HTR-8/SVneo (cell line): ENCODE measurements at places on chromosomes 1 and 21.

- no peak for DNase-seq
Observed at GRCh38 chr1:55700359-55701130, 485.4 kb upstream of the USP24 start.

DNA sequence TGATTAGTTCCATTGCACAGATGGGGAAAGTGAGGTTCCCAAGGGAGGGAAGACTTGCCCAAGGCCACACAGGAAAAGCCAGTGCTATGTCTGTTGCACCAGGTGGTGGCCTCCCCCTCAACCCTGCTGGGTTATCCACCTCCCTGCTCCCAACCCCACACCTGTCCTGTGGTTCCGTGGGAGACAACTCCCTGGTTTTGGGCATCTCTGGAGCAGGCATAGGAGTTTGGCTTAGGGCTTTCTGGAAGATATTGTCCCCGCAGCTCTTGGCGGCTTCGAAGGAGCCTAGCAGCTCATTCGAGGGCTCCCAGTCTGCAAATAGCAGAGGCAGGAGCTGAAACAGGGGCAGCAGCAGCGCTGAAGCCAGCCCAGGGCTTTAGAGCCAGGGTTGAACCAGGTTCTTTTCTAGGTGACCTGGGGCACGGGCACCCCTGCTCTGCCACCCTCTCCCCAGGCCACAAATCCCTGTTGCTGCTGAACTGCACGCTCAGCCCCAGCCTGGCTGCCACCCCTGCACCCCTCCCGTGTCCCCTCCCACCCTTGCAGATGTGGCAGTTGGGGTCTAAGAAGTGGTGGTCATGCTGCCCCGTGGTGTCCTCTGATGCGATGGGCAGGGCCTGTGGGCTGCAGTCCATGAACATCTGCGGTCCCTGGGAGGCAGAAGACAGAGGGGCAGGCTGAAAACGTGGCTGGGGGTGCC lies 22.1 kb downstream of the SPOCD1 start:
- no peak for DNase-seq

DNA sequence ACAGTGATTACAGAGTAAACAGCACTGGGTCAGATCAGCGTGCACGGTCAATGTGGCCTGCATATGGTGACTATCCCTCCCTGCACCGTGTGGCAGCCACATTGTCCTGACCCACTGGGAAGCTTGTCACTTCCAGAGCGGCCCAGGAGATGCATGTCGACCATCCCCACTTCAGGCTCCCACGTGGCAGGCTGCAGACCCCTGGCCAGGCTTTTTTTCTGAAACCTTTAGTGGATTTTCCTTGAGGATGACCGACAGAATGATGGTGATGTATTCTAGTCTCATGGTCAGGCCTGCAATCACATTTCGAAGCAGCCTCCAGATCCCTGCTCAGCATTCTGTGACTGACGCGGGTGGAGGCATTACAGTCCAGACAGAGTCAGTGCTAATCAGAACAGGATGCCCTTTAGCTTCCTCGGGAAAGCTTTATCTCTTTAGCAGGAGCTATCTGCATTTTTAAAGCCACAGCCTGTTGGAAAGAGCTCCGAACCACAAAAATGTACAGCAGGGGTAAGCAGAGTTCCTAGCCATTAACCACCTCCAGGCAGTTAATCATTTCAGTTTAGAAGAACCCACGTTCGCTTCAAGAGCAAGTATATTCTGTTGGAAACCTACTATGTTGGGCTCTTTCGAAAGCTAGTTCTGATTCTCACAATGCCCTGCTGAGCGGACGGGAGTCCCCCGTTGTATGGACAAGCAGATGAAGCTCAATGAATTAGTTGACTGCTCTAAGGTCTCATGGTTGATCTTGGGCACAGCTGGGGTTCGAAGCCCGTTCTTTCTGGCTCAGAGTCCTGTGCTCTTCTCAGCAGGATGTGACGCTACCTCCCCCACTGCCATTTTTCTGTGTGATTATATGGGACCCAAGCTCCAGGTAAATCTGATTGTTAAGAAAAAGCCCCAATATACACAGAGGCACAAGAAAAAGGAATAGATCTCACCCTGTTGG lies 56.5 kb downstream of the IRF2BP2 start:
- DNase-seq = peak; percentile 28

DNA sequence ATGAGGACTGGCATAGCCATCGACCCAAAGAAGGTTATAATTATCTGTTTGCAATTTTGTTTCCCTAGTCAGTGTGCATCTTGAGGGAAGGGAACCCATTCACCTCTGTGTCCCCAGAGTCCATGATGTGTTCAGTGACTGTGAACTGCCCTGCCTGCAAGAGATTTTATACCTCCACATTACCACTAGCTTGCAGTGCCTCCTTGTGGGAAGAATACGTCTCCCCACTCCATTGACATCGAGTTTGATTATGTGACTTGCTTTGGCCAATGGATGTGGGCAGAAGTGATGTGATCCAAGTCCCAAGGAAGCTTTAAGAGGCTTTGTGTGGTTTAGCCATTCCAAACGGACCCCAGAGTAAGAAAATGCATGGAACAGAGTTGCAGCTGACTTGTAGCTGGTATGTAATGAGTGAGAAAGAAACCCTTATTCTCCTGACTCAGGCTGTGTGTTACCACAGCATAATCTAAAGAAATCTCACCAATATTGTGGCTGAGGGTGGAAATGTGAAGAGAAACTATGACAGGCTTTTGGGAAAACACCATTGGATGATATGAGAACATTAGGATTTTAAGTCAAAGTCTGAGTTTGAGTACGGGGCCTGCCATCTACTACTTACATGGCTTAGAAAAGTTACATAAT lies 47.8 kb upstream of the NRDC start:
- DNase-seq = peak; percentile 23

DNA sequence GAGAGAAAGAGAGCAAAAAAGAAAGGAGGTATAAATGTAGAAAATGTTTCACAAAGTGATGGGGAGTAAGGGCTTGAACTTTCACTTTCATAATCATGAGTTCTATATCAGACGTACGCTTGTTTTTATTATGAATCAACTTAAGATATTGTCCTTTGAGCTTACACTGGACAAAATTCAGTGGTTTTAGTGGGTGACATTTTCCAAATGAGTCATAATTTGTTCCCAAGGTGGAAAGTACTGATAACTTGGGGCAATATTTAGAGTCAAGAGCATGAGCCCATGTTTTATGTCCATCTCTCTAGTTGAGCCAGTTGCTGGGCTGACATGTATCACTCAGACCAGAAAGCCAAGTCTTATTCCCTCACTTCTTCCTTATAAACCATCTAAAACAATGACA lies 161.6 kb downstream of the CHRM3 start:
- no peak for DNase-seq

DNA sequence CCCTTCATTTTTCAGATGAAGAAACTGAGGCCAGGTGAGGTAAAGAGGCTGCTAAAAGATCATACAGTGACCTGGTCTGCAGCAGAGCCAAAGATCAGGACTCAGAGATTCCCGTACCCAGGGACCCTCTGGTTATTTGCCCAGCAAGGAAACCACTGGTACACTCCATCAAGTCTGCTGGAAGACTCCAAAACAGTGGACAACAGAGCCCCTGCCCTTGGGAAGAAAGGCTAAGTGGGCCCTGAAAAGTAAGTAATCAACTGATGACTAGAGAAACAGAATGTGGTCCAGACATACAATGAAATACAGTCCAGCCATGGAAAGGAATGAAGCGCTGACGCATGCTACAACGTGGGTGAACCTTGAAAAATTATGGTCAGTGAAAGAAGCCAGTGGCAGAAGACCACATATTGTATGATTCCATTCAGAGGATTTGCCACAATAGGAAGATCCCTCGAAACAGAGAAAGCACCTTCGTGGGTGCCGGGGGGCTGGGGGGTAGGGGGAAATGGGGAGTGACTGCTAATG lies 106.4 kb downstream of the ETS2 start:
- DNase-seq = no peak

DNA sequence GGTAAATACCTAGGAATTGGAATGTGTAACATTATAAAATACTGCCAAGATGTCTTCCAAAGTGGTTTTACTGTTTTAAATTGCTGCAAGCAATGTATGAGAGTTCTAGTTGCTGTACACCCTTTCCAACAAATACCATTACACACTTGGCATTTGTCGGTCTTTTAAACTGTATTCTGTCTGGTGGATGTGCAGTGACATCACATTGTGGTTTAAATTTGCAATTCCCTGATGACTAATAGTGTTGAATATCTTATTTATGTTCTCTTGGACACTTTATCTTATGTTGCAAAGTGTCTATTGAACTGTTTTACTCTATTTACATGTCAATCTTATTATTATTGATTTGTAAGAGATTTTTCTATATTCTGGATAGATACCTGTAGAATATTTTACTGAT lies 561.2 kb upstream of the B3GALT2 start:
- DNase-seq = no peak

- DNase-seq = peak; percentile 48
Observed at GRCh38 chr21:38979271-38980121, 173.8 kb downstream of the ETS2 start.

DNA sequence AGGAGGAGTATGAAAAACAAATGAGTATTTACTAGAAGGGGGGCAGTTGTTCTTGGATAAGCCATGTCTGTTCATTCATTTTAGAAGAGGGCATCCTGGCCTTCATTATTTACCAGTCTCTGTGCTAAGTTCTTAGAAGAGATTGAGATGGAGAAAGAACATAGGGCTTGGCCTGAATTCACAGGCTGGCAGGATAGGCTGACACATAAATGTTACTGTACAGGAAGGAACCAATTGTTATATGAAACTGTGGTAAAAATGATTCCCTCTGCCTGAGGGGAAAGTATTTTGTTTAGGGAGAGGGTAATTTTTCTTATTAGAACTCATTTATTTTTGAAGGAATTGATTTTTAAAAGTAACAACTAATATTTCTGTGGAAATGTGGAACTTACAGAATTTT lies 99.5 kb downstream of the MAN1A2 start:
- DNase-seq = no peak

DNA sequence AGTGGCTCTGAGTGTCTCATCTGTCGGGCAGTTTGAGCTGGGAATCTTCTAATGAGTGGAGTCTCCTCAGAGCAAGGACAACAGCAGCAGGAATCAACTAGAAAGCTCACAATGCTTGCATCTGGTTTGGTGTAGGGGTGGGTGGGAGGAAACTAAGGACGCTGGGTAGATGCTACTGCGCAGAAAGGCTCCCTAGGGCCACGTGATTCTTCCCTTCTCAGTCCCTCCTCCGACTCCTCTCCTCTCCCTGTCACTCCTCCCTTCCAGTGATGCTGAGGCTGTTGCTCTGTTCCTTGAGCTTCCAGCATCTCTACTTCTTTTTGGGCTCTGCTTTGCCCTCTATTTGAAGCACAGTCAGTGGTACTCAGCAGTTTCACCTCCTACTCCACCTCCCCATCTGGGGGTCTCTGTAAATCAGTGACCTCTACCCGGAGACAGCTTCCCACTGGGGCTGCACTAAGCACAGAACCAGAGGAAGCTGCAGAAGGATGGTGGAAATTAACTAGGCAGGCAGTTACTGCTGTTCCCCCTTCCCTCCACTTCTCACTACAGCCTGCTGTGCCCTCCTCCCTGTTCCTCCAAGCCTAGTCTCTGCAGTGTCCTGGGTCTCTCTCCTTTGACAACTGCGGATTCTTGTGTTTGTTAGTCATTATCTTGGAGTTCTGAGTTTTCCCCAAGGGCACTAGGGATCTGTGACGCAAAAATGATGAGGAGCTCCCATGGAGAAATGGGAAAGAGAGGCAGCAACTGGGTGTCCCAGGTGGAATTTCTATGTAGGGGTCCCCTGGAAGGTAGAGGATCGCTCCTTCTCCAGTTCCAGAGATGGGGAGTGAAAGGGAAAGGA lies 5.8 kb downstream of the LINGO4 start:
- DNase-seq = no peak

GRCh38 chr1:30572192-30572591 lies 151.2 kb downstream of the MATN1 start:
- DNase-seq = peak; percentile 11

- DNase-seq = no peak
Observed at GRCh38 chr1:228339766-228340685, 66.6 kb downstream of the TRIM11 start.

GRCh38 chr1:44828841-44829440 lies 14.1 kb downstream of the PTCH2 start:
- no peak for DNase-seq

- DNase-seq = no peak
Observed at GRCh38 chr1:23288671-23289070, 55.4 kb downstream of the HNRNPR start.
